Bronchial smooth muscle cell (primary cell): ENCODE measurements at places on chromosomes 7 and 10. TPM values are rescaled to one million over a fixed set of nuclear protein-coding genes. Genes with fewer than 3 reads are reported as not detected.

The ADO gene
- total RNA-seq = 8.9 and 10.6 TPM in 2 replicates

The AMPH gene
- total RNA-seq = 1.6 and 3.0 TPM in 2 replicates

The TDRD1 gene
- total RNA-seq = 0.16 TPM in 1 of 2 replicates, not detected in the other

The WAC gene
- 29.4 and 29.9 TPM in 2 replicates for total RNA-seq

The GCK gene
- 1.1 and 3.2 TPM in 2 replicates for total RNA-seq

The FXYD4 gene
- not detected in 2 replicates for total RNA-seq

The AKR1B1 gene
- total RNA-seq = 112 and 190 TPM in 2 replicates

The NUTM2E gene
- total RNA-seq = not detected in 2 replicates

The GPR26 gene
- total RNA-seq = not detected in 2 replicates

The STEAP4 gene
- total RNA-seq = under 0.01 TPM in 1 of 2 replicates, not detected in the other
